A549 treated with CORT108297 at 1 μM for 4 hours (cell line): ENCODE measurements at places on chromosomes 6 and 20. TPM values are rescaled to one million over a fixed set of nuclear protein-coding genes. Genes with fewer than 3 reads are reported as not detected.

Gene TREML1
- total RNA-seq = not detected in 5 replicates

Gene PDE10A
- total RNA-seq = 31.1 to 36.1 TPM (median 34.3 TPM) in 5 replicates

Gene DYNLT2
- total RNA-seq = 0.55 to 0.79 TPM (median 0.66 TPM) in 5 replicates

Gene C20orf144
- total RNA-seq = 0.08 to 0.13 TPM (median 0.10 TPM) in 4 of 5 replicates, not detected in the other

Gene PKHD1
- total RNA-seq = not detected in 5 replicates

Gene SMOC2
- total RNA-seq = not detected in 5 replicates

Gene PTPRK
- total RNA-seq = 13.9 to 17.7 TPM (median 16.0 TPM) in 5 replicates

Gene SAPCD1
- 2.7 to 4.9 TPM (median 4.1 TPM) in 5 replicates for total RNA-seq
